Stimulated activated CD8-positive, alpha-beta memory T cell treated with anti-CD3 and anti-CD28 coated beads, Interleukin-4, amount 100 ng/mL, for 4 hours (primary cell): ENCODE measurements at places on chromosomes 2 and 18.

DNA sequence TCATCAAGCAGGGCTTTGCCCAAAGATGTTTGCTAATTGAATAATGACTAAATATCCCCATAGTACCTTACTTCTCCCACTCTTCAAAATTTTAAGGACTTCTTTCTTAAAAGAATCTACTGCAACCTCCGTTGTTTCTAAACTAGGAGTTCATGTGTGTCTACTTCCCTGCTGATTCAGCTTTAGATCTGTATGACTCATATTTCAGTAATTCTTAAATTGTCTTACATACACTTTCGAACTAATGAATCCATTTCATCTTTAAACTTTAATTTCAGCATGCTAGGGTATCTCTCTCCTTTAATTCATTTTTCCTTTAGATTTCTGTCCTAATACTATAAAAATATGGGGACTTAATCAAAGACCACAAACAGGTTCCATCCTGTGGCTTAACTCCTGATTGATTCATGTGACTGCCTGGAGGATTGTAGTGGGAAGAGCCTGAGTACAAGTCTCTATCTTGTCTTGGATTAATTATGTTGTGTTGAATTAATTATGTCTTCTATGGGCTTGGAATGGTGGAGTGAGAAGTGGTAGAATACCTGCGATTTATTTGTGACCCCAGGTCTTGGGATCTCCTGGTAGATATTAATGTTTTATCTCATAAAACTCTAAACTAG, 24.9 kb upstream of the COL5A2 start:
- no peak for DNase-seq

- no peak for DNase-seq
These were observed 20.2 kb upstream of the DARS1 start for GRCh38 chr2:136005462-136006196.

GRCh38 chr2:203610558-203610957, 75.5 kb upstream of the RAPH1 start:
- DNase-seq = no peak

DNA sequence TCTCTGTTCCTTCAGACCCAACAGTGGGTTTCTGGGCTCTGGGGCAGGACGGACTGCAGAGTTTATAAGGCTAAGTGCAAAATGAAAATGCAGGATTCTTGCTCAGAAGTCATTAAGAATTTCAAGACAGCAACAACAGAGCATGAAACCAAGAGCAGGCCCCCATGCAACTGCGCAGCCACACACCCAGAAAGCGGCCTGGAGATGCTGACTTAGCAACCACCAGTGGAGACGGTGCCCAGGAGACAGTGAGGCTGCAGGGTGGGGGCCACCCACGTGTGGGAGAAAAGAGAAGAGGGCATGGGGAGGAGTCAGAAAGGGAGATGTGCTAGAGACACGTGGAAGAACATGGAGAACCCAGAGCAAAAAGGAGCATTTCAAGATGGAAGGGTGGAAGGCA, 66.5 kb downstream of the GALNT14 start:
- DNase-seq = no peak

- DNase-seq = no peak
These were observed 18.1 kb upstream of the ZNF407 start for GRCh38 chr18:74579496-74580065.

- no peak for DNase-seq
These were observed 104.4 kb upstream of the TWIST2 start for GRCh38 chr2:238743243-238744065.

GRCh38 chr2:225041851-225042799, at the start of gene DOCK10:
TSS of gene DOCK10 (minus strand) at chr2:225042468. CDS start at chr2:225042374, 94 bp downstream.
- peak; percentile 40 for DNase-seq

GRCh38 chr2:72032481-72033041, 115.1 kb downstream of the CYP26B1 start:
- no peak for DNase-seq

DNA sequence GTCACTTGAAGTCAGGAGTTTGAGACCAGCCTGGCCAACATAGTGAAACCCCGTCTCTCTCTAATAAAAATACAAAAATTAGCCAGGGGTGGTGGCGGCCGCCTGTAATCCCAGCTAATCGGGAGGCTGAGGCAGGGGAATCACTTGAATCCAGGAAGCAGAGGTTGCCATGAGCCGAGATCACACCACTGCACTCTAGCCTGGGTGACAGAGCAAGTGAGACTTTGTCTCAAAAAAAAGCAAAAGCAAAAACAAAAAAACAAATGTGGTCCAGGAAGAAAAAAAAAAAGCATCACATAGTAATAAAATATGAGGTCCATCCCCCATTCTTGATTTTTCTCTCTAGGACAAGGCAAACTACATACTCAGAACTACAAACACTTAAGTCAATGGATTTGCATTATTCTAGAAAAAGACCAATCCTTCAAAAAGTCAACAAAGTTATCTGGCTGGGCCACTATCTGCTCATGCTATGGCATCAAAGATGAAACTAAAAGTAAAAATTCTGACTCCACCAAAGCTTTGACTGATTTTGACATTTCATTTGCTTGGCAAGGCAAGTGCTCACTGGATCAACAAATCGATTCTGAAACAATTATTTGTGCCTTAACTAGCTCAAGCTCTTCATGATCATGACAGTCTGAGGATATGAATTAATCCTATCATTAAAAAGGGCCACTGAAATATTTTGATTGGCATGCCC, 28.4 kb downstream of the MEX3C start:
- no peak for DNase-seq

GRCh38 chr18:59983506-59983905, 83.7 kb downstream of the PMAIP1 start:
- DNase-seq = no peak

DNA sequence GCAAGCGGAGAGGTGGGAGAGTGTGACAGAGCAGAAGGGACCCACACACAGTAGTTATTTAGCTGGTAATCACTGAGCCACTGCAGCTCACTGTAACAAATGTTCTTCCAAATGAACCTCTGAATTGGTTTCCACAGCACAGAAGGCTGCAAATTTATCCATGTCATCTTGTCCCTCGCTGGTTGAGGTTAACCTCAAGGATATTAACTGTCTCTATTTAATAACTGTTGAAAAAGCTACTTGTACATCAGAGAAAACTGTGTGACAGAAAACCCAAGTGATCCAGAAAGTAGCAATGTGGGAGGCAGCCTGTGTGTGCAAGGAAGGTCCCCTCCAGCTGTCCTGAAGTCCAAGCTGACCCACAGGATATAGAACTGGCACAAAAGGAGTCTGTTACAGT, 153.6 kb downstream of the DSEL start:
- no peak for DNase-seq

DNA sequence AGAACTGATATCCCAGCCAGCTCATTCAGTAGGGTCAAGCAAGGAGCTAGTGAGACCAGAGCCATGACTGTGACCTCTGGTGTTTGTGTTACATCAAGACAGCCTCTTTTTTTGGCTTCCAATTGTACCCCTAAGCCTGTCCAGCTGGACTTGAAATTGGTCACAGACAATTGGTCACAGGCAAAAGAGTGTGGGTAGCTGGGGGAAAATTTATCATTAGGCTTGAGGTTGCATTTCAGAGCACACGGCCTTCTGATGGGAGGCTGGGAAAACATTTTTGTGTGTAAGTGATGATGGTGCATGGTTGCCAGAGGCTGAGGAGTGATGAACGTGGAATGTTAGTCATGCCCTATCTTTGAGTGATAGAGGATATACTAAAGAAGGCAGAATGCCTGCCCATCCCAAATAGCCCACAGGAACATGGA, 285.1 kb upstream of the SLC14A2 start:
- DNase-seq = no peak

DNA sequence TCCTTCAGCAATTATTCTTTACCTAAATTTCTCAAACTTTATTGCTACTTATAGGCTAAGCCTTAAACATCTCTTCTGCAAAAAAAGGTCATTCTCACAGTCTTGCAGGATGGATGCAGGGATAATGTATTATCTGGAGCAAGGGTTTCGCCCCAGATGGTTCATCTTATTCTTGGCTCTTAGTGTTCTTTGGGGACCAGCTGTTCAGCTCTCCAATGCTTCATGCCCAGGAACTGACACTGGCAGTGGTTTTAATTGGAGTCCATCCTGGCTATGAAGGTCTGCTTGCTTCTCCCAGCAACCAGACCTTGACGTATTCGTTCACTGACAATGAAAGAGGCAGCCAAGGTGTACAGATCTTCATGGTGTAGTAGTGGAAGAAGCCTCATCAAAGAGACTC, 331.9 kb downstream of the SLC8A1 start:
- DNase-seq = no peak

DNA sequence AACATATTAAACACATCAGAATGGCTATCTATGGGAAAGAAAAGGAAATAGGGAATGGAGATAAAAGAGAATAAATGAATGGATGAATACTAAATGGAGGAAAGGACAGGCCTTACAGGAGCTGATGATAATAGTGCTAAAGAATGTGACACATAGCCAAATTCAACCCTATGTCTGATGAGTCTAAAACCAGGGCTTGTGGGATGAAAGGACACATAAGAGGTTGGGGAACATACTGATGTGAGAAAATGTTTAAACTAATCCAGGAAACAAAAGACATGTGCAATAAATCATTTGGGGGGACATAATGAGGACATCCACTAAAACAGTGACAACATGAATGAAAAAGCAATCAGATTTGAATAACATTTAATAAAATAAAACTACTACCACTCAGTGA, 120.0 kb downstream of the DYM start:
- DNase-seq = no peak

DNA sequence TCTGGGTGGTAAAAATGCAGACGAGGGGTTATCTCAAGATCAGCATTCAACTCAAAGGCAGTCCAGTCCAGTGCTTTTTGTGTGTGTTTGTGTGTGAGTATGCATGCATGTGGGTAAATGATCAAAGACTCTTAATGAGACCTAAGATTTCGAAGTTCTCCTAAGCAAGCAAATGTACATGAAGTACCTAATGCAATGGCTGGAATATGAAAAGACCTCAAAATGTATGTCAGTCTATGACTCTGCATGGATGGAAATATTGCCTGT, 151.0 kb upstream of the L3MBTL4 start:
- DNase-seq = no peak

DNA sequence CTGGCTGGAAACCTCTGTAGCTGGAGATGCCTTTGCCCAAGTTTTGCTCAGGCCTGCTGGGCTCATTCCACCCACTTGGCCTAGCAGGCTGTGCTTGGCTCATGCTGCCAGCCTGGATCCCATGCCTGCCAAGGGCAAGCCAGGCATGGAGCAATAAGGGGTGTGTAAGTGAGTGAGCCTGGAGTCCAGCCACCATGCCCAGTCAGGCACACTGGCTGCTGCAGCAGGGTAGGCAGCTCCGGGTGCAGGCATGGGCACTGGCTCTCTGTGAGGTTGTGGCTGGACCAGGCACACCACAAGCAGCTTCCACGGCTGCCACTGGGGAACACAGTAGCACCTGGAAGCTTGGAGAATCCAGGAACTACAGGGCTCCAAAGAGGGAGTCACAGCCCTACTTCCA, 147.7 kb upstream of the HS6ST1 start:
- DNase-seq = no peak

GRCh38 chr2:102601730-102602129, 17.6 kb upstream of the SLC9A2 start:
- DNase-seq = no peak

- DNase-seq = no peak
These were observed 12.4 kb upstream of the FAM228A start for GRCh38 chr2:24162494-24162893.

DNA sequence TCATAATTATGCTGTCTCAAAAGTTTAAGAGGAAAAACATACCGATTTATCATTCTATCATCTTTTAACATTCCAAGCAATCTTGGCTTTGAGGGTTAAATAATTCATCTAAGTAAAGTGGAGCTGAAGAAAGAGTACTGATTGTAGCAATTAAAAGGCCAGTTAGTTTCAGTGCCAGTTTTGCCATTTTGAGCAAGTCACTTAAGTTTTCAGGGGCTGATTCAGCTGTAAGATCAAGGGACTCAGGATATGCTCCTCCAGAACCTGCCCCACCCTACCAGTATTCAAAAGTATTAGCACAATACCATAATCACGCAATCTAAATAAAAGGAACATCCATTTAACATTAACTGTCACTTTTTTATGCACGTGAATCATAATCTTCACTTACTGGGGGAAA, 1.9 kb downstream of the SS18 start:
- DNase-seq = no peak

DNA sequence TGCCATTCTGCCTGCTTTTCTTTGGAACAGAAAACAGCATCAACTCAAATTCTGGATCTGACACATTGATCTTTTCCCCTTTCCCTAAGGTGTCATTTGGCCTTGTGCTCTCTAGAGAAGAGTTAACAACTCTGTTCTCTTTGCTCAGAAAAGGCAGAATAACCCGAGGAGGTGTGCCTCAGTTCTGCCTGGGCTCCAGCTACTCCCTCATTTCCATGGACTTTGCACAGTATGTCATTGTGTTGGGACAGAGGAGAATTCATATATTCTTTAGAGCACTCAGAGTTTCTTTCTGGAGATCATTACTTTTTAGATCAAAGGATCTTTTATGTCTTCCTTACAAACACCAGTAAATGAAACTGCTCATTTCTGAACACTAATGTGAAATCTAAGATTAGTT, 249.1 kb downstream of the PHLPP1 start:
- no peak for DNase-seq

DNA sequence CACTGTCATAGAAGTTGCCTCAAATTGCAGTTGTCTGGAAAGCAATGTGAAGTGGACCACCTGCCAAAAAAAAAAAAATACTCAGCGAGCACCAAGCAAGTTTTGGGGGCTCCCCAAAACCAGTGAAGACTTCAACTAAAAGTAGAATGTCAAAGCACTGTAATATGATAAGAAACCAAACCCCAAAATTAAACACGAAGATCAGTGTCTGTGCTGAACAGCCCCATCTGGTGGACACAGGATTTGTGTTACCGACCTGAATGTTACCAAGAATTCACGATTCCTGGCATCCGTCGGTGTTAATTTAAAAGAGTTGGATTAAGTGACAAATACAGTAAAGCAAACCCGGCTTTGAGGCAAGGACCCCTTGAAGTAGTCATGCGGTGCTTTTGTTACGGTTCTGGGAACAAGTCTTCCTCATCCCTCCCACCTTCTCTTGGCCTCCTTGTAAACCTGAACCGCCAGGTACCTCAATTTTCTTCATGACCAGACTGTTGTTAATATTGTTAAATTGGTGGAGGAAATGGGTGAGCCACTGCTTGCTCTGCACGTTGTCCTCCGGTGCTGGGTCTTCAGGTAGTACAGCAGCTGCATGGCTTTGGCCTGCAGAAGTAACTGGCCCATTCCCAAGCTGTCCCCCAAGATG, 31.3 kb upstream of the SSB start:
- DNase-seq = peak; percentile 21

GRCh38 chr18:56637711-56638231, 621 bp downstream of the TXNL1 start:
- no peak for DNase-seq

GRCh38 chr18:76610012-76610411, 115.0 kb upstream of the ZNF516 start:
- no peak for DNase-seq

DNA sequence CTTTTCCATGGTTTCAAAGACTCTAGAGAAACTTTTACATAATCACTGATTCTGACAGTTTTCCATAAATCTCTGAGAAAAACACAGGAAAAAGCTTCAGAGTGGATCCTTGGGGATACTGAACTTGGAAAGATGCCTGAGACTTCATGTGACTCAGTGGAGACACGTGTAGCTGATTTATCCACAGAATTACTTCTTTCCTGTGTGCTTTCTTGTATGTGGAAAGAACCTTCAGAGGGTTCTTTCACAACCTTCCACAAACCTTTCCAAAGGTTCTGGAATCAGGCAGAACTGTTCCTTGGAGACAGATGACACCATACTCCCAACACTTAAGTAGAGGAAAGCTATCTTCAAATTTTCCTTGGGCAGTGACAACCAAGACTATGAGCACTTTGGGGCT, 207.2 kb downstream of the RND3 start:
- DNase-seq = no peak
